ENCODE measurements at places on chromosomes 16 and 17.
A peak's percentile ranks its signal among the peaks of the same experiment; 100 is the strongest.

- DNase-seq, result no peak
Observed at GRCh38 chr17:50954641-50955121, 88.5 kb upstream of the TOB1 start.

GRCh38 chr16:49643429-49644144, 212.3 kb downstream of the ZNF423 start:
- no peak for DNase-seq

DNA sequence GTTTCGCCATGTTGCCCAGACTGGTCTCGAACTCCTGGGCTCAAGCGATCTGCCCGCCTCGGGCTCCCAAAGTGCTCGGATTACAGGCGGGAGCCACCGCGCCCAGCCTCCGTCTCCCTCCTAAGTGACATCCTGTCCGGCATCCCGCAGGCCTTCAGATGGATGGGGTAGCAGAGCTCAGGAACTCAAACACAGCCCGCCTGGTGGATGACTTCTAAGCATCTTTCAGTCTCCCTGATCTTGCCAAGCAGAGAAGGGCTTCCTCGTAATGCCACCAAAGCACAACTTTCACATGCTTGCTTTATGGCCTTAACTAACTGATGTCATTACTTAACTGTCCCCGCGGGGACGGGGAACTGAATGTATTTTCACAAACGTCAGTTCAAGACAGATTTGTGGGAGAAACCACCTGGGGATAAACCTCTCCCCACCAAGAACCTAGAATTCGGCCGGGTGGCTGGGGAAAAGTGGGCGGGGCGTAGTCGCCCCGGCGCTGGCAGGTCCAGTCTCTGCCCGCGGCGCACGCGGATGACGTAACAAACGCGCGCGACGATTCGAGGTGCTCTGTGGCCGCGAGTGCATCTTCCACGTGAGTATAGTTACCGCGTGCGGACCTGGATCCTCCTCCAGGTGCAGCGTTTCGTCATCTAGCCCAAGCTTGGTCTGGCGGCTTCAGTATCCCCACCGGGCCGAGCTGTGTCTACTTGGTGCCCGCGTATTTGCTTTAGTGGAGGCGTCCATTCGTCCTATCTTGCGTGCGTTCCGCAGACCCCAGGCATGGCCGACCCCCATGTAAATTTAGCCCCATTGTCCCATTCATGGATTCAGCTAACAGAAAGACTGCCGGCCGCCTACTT, at the start of gene PFAS:
TSS of gene PFAS (plus strand) at position 539 of the 857 bp plus-strand sequence. CDS start 4,649 bp downstream, outside the sequence.
- peak; percentile 85 for DNase-seq

DNA sequence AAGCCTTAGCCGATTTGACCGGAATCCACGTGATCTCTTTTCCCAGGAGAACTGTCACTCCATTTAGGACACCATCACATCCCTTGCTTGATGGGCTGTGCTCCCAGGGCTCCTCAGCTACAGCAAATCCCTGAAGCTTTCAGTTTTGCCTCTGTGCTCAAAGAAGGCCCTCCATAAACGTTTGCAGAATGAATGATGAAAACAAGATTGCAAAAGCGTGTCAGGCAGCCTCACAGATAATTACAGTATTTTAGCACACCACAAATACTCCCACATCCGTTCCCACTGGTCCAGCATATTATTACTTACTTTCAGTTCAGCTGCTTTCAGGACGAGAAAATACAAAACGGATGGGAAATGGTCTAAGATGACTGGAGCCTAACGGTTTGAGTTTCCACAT, 84.6 kb downstream of the USP31 start:
- no peak for DNase-seq

GRCh38 chr16:70717065-70717464, 31.2 kb upstream of the MTSS2 start:
- DNase-seq, result no peak

- DNase-seq, result no peak
Observed at GRCh38 chr16:4625560-4626159, 1.0 kb downstream of the MGRN1 start.

DNA sequence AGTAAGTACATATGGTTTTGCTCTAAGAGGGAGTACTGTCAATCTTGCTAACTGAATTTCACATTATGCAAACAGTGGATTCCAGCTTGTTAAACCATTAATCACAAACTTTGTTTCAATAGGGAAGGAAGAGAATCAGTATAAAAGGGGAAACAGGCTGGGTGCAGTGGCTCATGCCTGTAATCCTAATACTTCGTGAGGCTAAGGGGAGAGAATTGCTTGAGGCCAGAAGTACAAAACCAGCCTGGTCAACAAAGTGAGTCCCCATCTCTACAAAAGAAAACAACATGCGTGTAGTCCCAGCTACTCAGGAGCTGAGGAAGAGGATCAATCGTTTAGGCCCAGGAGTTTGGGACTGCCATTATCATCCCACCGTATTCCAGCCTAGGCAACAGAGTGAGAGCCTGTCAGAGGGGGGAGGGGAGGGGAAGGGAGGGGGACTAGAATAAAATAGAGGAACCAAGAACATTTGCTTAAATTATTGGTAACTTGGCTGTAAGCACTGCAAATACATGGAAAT, 65.7 kb downstream of the FBXL20 start:
- no peak for DNase-seq

DNA sequence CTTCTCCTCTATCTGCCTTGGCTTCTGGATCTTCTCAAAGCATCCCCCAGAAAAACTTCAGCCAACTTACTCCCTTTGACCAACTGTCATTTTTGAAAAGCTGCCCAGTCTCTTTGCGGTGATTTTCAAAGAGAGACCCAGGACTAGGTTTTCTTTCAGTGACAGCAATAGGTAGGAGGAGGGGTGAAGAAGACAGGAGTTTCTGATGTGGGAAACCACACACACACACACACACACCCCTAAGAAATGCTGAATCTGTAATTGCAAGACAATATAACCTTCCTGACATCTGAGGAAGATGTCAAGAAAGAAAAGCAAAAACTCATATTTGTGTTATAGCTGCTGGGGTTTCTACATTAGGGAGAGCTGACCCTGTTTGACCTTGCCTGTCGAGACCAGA, 5.2 kb downstream of the FAM20A start:
- no peak for DNase-seq

DNA sequence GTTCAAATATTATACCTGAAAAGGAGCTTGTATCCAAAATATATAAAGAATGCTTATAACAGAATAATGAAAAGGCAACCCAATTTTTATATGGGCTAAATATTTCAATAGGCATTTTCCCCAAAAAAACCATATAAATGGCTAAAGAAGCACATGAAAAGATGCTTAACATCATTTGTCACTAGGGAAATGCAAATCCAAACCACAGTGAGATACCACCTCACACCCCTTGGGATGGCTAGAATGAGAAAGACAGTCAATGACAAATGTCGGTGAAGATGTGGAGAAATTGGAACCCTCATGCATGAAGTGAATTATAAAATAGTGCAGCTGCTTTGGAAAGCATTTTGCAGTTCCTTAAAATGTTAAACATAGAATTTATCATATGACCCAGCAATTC, 3.1 kb downstream of the TNFRSF13B start:
- no peak for DNase-seq

DNA sequence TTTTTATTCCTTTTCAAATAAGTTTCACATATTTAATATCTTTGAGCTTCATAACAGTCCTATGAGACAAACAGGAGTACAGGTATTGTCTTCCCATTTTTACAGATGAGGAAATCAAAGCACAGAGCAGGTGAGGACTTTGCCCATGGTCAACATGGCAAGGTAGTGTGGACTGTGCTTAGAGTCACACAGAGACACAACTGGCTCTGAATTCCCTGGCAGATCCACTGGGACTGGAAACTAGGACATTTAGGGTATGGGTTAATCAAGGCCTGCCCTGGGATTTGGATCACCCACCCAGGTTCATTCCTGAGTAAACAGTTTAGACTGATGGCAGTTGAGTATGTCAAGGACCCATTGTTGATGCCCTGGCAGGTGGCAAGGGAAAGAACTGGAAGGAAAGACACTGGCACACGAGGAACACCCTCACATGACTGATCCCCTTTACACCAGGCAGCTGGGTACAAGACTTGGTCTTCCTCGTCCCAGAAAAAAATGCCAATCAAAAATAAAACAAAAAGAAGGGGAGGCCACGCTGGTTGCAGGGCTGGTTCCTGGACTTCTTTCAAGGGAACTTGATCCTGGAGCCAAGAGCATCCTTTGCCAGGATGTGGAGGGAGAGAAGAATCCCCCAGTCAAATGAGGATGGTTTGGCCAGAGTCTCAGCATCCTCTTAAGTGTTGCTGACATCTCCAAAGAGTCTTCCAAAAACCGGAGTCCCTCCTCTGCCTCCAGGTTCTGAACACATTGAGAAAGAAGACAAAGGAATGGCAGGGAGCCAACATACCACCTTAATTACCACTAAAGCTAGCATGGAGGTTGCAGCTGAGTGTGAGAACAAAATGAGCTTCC, 34.9 kb downstream of the CHD9 start:
- no peak for DNase-seq

GRCh38 chr17:47629826-47630225, 19.9 kb upstream of the KPNB1 start:
- no peak for DNase-seq

DNA sequence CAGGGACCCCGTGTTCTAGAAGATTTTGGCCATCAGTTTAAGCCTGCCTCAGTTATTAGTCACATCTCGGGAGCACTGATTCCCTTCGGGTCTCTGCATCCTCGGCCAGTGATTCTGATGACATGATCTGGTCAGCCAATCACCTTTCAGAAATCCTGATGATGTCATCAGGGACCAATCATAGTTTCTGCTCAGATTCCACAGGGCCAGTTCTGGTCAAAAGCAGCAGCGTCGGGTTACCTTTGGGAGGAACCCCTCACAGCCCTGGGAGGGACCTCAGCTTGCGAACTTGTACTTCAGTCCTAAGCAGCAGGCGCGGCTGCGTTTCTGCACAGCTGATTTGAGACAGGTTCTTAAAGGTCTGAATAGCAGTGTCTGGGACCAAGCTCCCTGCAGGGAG, 13.9 kb downstream of the KDM8 start:
- DNase-seq, result no peak

DNA sequence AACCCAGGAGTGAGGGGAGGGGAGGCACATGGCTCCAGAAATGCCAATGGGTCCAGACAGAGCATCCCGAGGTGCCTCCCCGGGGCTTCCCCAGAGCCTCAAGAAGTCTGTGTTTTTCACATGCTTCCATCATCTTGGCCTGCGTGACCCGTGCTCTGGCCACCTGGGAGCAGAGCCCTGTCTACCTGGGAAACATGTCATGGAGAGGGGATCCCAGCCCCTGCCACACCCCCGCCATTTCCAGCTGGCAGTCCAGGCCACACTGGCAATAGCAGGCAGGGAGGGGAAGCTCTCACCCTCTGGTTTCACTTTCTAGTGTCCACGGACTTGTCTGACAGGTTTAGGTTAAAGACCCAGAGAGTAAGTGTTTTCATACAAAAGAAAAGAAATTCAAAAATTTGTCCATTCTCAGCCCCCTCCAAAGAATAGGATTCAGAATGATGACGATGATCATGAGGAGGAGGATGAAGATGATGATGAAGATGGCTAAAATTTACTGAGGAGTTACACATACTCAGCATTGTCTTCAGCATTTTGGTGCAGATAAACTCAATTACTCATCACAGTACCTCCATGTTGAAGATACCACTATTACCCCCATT, 9.0 kb downstream of the SMIM5 start:
- peak; percentile 67 for DNase-seq

- DNase-seq, result no peak
Observed at GRCh38 chr17:44132275-44132821, 8.9 kb upstream of the HDAC5 start.

DNA sequence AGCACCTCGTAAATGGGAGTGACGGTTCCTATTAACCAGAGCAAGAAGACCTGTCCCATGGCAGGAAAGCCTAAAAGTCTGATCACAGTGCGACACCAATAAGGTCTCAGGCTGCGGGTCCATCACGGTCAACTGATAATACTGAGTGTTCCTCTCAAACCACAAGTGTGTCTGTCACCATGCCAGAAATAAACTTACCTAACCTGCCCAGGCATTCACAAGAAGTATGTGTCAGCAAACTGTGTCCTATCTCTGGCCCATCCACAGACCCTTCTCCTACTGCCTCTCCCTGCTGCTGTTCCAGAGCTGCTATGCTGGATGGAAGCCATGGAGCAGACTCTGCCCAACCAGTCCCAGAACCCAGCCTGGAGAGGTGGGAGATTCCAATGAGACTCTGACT, 73.5 kb downstream of the ZNF423 start:
- no peak for DNase-seq

DNA sequence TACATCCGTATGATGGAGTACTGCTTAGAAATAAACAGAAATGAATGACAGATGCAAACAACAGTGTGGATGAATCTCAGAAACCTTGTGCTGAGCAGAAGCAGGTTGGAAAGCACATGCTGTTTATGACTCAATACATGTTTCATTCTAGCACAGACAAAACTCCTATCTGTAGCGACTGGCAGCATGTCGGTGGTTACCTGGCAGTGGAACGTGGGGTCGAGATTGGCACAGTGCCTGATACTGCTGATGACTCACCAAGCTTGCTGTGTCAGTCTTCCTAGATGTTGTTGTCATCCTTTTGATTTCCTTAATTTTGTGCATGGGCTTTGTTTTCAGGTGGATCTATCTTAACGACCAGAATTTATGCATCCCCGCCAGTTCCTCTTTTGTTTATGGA, 62.1 kb downstream of the GAN start:
- DNase-seq, result no peak

DNA sequence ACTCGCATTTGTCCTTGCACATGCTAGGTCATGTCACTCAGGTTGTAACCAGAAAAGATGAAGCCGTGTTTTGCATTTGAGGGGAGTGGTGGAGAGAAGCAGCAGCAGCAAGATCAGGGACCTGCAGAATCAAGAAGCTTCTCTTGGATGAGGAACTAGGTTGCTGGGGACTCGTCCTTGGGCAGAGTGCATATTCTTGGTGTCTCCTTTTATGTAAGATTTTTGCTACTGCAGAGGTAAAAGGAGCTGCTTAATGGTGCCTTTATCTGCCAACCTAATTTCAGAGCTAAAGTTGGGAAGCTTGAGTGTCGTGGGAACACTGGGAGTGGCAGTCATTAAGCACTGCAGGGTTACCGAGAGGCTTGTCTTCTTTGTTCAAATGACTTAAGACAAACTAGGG, 236.5 kb downstream of the MAP2K4 start:
- DNase-seq, result no peak

- no peak for DNase-seq
Observed at GRCh38 chr17:9361188-9361955, 214.2 kb downstream of the STX8 start.

Measured in NCI-H510A (cell line).